ENCODE measurements at places on chromosomes 5 and 9.

DNA sequence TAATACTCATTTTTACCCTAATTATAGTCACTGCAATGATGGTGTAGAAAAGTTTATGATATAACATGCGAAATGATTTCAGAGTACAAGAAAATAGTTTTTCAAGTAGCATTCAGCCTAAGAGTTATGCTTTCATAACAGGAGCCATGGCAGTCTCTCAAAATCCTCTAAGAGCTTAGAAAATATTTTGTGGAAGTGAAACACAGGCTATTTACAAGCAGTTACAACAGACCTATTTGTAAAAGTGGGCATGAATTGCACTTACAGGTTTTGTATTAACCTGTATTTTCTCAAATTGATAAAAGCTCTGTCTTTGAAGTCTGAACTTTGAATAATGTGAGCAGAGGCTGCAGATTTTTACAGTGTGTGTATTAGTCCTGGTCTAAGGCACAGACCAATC is 523.3 kb downstream of the LRRC70 start:
- no peak for DNase-seq

- no peak for DNase-seq
These were observed 157.1 kb upstream of the MPDZ start for GRCh38 chr9:13436591-13436990.

GRCh38 chr9:128887914-128888350 is 6.0 kb downstream of the LRRC8A start:
- no peak for DNase-seq

- peak; percentile 17 for DNase-seq
These were observed 16.2 kb upstream of the IL3 start for GRCh38 chr5:132044207-132044606.

DNA sequence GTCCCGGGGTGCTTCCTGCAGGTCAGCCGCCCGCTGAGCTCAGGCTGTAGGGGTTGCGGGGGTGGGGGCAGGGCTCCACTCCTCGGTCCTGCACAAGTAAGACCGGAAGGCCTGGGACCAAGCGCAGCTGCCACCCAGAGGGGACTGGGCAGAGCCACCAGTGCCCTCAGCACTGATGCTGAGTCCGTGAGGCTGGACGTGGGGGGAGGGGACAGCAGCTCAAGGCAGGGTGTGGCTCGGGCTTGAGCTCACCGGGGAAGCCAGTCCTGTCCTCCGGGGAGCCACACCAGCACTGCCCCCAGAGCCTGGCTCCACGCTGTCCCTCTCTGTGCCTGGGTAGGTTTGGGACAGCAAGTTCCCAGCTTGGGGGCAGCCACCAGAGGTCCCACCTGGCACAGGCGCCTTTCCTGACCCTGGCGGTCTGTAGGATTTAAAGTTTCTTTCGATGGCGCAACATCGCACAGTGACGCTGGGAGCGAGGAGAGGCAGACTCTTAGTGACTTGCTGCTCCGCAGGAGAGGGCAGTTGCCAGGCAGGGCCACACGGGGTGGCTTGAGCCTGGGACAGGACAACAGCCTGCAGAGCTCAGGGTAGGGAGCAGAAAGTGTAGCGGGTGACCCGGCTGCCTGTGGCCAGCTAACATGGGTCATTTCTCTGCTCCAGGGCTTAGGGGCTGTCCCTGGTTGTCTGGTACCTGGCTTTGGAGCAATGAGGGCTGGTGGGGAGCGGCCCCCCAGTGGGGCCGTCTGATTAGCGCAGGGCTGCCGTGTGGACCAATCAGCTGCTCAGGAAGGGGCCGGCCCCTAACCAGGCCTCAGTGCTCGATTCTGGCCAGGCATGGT is 5.7 kb downstream of the LCN1 start:
- DNase-seq: no peak

GRCh38 chr5:88287846-88288527 is 19.3 kb upstream of the TMEM161B start:
- no peak for DNase-seq

DNA sequence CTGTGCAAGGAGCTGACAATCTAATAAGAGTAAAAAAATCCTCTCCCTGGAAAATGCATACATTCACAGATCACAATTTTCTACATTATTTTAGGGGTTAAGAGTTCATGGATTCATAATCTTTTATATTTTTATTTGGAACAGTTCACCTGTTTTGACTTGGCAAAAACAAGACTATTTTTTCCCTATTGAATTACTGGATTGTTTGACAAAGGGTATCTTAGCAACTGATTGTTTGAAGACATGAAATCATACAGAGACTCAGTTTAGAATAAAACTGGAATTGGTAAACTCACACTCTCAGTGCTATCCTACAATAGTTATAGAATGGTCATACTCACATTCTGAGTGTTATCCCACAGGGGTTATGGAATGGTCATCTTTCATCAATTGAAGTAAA is 358.2 kb upstream of the PTGER4 start:
- no peak for DNase-seq

DNA sequence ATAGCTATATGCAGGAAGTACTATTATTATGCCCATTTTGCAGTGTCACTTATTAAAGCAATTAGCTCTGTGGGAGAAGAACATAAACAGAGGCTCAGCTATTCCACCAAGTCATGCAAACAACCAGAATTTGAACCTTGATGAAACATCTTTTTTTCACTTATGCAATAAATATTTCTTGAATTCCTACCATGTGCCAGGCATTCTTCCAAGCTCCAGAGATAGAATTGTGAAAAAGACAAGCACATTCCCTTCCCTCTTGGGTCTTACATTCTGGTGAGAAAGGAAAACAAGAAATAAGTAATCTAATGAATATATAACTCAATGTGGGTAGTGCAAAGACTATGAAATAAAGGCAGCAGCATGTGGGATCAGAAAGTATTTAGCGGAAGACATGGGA is 32.1 kb upstream of the ADRB2 start:
- peak; percentile 27 for DNase-seq

DNA sequence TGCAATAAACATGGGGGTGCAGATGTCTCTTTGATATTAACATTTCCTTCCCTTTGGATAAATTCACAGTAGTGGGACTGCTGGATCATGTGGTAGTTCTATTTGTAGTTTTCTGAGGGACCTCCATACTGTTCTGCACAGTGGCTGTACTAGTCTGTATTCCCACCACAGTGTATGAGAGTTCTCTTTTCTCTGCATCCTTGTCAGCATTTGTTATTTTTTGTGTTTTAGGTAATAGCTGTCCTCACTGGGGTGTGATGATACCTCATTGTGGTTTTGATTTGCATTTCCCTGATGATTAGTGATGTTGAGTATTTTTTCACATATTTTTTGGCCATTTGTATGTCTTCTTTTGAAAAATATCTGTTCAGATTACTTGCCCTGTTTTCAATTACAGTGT is 562.5 kb downstream of the CSNK1G3 start:
- no peak for DNase-seq

GRCh38 chr9:137213160-137214060 is 7.9 kb downstream of the NDOR1 start:
- no peak for DNase-seq

GRCh38 chr5:88555674-88556073 is 287.0 kb upstream of the TMEM161B start:
- DNase-seq: no peak

- DNase-seq: no peak
These were observed 138.4 kb downstream of the KCTD16 start for GRCh38 chr5:144308906-144309670.

GRCh38 chr9:124444166-124444565 is 6.1 kb upstream of the ADGRD2 start:
- DNase-seq: no peak

DNA sequence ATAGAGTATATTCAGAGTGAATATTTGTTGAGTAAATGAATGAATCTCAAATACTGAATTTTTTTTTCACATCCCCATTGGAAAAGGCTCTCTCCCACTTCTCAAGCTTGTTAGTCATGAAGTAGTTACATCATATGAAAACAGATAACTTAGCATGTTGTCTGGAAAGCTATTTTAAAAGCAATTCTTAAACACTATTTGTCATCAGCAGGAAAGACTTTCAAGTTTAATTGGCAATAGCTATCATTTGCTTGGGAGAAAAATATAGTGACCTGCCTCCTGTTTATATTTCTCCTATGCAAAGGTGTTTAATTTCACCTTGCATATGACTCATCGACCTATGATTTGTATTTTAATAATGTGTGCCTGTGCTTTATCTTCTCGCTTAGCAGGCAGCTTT is 499.8 kb upstream of the GRIA1 start:
- DNase-seq: no peak
